Keratinocyte (primary cell): ENCODE measurements at places on chromosomes 11 and 22.

- DNase-seq = peak; percentile 82
These were observed 32.3 kb upstream of the CYP2D6 start for GRCh38 chr22:42162728-42163489.

GRCh38 chr11:131027491-131027890, 111.2 kb upstream of the SNX19 start:
- no peak for DNase-seq

DNA sequence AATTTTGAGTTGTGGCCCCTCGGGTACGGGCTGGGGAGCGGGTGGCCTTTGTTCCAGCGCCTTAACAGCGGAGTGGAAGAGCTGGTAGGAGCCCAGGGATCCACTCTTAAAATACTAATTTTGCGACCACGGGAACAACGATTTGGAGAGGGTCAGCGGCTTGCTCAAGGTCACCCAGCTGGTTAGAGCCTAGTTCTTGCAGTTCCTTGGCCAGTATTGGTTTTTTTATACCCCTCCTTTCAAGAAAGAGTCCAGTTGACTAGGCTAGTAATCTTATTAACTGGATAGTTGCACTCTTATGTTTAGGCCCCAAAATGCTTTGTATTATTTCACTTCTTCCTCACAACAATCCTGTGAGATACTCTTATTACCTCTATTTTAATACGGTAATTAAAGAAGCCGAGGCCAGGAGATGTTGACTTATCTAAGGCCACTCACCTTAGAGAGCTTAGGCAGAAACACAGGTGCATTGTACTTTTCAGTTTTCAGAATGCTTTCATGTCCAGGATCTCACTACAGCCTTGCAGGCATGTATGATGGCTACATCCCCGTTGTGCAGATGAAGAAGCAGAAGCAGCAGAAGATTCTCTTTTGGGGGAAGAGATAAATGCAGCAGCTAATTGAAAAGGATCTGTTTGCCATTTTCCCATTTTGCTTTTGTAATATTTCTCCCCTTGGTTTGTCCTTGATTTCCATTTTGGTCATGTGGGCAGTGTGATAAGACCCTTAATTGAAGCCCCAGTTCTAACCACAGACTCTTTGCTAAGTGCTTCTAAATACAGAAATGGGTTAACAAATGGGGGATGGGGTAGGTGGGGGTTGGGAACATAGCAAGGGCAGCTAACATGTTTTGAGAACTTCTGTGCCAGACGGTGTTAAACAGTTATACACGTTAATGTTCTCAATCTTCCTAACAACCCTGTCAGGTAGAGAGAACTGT, 1.4 kb downstream of the SREBF2 start:
- no peak for DNase-seq

GRCh38 chr11:78132475-78132874, 7.0 kb downstream of the ALG8 start:
- DNase-seq = no peak

GRCh38 chr11:85779956-85780640, 30.8 kb downstream of the SYTL2 start:
- no peak for DNase-seq

GRCh38 chr22:35601743-35602615, 15.2 kb downstream of the MB start:
- DNase-seq = peak; percentile 46

- no peak for DNase-seq
These were observed 907 bp upstream of the PHLDA2 start for GRCh38 chr11:2929950-2930703.

- DNase-seq = no peak
These were observed 36.3 kb downstream of the BCR start for GRCh38 chr22:23216461-23217170.

DNA sequence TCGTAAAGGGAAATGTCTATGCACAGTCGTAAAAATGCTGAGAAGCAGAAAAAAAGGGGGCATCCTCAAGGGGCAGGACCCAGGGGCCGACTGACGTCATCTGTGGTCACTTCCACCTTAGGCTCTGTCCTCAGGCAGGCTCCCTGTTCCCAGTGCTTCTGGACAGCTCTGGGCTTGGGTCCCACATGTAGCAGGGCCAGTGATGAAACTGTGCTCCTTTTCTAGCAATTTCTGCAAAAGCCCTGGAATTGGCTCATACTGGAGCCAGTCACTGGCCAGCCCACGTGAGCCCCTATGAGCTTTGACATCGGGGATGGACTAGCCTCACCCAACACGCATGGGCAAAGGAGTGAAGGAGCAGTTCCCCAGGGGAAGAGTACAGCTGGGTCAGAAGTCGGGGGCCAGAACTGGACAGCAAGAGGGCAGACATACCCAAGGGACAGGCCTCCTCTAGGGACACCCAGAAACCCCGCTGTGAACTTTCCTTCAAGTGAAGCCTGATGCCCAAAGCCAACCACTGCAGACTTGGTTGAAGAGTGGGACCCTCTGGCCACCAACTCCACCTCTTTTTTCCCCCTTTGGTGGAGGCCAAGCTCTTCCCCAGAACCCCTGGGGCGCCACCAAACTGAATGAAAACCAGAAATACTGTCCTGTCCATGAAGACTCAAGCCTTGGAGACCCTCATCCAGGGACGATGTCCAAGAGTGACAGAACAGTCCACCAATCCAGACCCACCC, 1349.0 kb downstream of the BRD1 start:
- no peak for DNase-seq

GRCh38 chr11:103525069-103525468, 415.8 kb downstream of the DYNC2H1 start:
- no peak for DNase-seq

- DNase-seq = no peak
These were observed 21.6 kb downstream of the OR9G1 start for GRCh38 chr11:56720513-56720912.

DNA sequence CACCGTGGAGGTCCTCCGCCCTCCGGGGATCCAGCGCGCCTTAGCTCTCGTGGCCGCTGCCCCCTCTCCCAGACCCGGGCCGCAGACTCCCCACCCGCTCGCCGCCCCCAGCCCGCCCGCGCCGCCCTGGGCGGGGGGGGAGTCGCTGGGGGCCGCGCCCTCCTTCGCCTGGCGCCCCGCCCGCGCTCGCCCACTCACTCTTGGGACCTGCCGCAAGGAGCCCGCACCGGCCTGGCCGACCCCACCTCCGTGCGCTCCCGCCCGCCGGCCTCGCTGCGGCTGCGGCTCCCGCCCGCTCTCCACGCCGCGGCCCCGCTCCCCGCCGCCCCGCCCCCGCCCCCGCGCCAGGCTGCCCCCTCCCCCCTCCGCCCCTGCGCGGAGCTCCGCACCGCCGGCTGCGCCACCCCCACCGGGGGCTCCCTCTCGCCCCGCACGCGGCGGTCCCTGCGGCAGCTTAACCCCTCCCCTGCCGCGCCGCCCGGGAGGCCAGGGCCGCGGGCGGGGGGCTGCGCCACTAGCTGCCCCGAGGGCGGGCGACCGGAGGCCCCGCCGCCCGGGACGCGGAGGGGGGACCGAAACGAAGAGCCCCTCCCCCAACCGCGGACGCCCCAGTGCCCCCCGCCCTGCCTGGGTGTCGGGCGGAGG, 724 bp upstream of the RASGRP2 start:
- no peak for DNase-seq

GRCh38 chr11:88204353-88204752, 29.1 kb upstream of the RAB38 start:
- DNase-seq = no peak

DNA sequence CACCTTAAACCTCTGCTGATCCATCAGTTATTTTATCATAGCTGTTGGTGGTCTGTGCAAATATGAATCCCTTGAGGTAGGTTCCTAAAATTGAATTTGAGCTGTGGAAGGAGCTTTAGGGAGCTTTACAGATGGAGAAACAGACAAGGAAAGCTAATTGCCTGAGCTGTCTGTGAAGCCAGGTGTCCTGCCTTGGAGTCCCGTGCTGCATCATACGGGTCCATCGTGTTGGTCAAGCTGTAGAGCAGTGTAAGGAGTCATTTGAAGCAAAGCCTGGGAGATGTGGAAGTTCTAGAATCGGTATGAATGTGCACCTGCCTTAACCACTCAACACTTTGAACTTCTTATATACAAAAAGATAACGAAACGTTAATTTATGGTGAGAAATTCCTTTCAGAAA, 1.0 kb downstream of the POLA2 start:
- no peak for DNase-seq

GRCh38 chr11:104895634-104896033, 2.6 kb downstream of the CASP12 start:
- DNase-seq = no peak

GRCh38 chr11:8775332-8775731, 92.7 kb downstream of the RPL27A start:
- DNase-seq = no peak

DNA sequence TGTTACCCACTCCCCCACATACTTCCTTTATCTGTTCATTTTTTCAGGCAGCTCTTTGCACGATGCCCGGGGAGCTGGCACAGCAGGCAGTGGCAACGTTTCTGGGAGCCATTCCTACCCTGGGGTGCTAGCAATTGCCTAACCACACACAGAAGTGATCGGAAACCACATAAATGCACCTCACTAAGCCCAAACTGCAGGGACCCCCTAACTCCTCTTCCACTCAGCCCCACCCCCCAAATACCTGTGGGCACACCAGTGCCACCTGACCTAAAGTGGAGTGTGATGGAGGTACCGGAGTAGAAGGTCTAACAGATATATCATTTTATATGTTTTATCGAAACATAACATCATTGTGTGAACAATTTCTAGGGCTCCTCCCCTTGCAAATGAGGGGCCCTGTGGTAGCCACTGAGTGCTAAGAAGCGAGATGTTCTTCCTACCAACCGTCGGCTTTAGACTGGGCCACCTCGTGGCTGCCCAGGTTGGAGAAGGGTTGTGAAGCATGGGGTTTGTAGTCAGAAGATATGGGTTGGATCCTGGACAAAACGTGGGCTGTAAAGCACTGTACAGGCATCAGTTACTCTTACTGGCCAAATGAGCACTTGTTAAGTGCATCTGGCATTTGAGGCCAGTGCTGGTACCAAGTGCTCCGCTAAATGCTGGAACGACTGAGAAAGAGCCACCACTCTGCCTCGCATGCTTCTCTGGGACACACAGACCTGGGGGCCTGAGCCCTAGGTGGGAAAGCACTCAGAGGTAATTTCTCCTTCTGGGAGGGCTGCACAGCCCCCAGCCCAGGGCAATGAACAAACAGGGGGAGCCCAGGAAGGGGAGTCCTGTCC, 2.8 kb downstream of the MRGPRD start:
- DNase-seq = no peak

GRCh38 chr11:100753571-100753970, 66.5 kb downstream of the ARHGAP42 start:
- DNase-seq = no peak

DNA sequence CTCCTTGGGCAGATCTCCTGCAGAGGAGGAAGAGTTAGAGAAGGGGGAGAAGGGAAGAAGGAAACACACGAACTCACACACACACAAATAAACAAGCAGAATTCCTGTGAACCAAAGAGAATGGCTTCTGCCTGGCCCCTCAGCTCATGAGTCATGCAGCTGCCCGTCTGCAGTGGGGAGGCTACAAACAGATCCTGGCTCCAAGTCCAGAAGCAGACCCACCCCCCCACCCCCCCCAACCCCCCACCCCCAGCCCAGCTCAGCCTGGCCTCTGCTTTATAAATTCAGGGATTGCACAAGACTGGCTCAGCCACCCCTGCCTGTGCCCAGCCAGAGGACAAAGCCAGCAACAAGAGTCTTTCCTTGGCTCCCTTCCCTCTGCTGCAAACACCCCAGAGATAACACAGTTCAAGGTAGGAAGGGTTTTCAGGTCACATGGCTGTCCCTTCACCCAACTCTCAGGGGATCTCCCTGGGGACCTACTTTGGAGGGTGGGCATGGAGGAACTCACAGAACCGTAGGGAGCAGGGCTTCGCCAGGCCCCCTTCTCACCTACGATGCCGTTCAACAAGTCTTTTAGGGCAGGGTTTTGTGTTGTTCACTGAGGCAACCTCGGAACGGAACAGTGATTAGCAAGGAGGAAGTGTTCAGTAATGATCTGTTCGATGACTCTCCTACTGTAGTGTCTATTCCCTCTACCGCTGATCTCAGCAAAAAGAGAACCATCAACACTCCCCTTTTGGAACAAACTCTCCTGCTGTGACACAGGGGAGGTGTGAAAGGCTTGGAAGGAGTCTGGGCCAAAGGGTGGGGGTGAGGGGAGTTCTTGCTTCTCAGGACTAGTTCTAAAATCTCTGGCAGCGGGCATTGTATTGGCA, 35.5 kb downstream of the RPL27A start:
- no peak for DNase-seq

DNA sequence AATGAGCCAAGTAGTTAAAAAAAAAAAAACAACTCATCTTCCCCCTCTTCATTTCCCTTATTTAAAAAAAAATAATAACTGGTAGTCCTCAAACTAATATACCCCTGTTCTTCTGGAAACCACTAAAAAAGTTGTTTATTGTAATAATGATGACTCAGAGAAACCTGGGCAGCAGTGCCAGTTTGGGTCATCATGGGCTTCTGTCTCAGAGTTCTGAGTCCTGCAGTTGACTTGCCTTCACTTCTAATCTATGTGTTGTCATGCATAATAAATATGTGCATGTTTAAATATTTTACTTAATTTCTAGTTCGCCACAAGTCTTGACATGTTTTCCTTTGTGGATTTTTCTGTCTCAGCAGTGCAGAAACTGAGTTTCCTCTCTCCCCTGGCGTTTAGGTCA, 46.8 kb downstream of the PPP2R1B start:
- DNase-seq = no peak

DNA sequence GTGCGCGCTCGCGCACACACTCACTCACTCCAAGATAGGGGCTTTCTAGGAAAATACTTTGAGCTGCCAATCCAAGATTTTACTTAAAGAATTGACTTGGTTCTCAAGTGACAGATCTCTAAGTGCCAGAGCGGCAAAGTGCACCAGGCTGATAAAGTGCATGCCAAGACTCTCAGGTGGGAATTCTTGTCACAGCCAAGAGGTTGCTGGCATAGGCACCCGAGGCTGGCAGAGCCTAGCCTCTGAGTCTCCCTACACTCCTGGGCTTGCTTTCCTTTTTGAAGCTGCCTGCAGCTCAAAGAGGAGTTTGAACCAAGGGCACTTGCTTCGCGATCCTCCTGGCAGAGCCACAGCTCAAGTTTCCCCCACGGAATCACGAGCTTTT, 2.5 kb upstream of the ADM start:
- no peak for DNase-seq

DNA sequence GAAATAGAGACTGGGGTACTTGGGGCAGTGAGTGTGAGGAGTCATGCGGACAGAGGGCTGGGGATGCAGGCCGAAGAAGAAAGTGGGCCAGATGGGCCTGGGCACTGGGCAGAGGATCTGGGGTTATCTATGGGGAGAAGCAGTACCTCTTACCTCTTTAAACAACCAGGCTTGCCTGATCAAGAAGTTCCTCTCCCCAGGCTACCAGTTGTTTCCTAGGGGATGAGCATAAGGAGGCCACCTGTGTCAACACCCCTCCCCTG, 98.4 kb upstream of the PITPNB start:
- no peak for DNase-seq
